ENCODE measurements at places on chromosomes 12 and 14. TPM values are rescaled to one million over a fixed set of nuclear protein-coding genes. Genes with fewer than 3 reads are reported as not detected.

GPR68 gene
- total RNA-seq: 15.4 TPM

DIO2 gene
- total RNA-seq: not detected

ARID2 gene
- total RNA-seq: 25.5 TPM

A2ML1 gene
- not detected for total RNA-seq

VEZT gene
- 46.8 TPM for total RNA-seq

AMDHD1 gene
- 2.0 TPM for total RNA-seq

EML5 gene
- 3.2 TPM for total RNA-seq

KLHDC1 gene
- total RNA-seq: 2.7 TPM

KCNH3 gene
- 3.1 TPM for total RNA-seq

GZMH gene
- total RNA-seq: 125 TPM

CBLN3 gene
- 7.4 TPM for total RNA-seq

RPGRIP1 gene
- not detected for total RNA-seq

KRT74 gene
- total RNA-seq: not detected

KCNC2 gene
- total RNA-seq: not detected

POTEM gene
- total RNA-seq: not detected

GPR137C gene
- total RNA-seq: 0.50 TPM

SERPINA10 gene
- total RNA-seq: not detected

E2F7 gene
- 10.7 TPM for total RNA-seq

FOXA1 gene
- not detected for total RNA-seq

JAG2 gene
- total RNA-seq: 0.37 TPM

NPFF gene
- not detected for total RNA-seq

ITGA7 gene
- 3.1 TPM for total RNA-seq

PSMC1 gene
- 140 TPM for total RNA-seq

SOAT2 gene
- total RNA-seq: 0.48 TPM

SNAPC1 gene
- 8.5 TPM for total RNA-seq

Measured in CD8-positive, alpha-beta memory T cell (primary cell).